PC-9 (cell line): ENCODE measurements at places on chromosomes 4 and X.

- no peak for DNase-seq
These were observed at the start of gene SLC34A2 for GRCh38 chr4:25654971-25655963. Gene SLC34A2, plus strand, starts transcription at chr4:25655851. Its CDS starts 6,650 bp downstream, at chr4:25662501.

GRCh38 chr4:38292529-38292928, 332.3 kb downstream of the PTTG2 start:
- no peak for DNase-seq

- DNase-seq, result no peak
These were observed 21.8 kb downstream of the ANK2 start for GRCh38 chr4:113071274-113071673.

DNA sequence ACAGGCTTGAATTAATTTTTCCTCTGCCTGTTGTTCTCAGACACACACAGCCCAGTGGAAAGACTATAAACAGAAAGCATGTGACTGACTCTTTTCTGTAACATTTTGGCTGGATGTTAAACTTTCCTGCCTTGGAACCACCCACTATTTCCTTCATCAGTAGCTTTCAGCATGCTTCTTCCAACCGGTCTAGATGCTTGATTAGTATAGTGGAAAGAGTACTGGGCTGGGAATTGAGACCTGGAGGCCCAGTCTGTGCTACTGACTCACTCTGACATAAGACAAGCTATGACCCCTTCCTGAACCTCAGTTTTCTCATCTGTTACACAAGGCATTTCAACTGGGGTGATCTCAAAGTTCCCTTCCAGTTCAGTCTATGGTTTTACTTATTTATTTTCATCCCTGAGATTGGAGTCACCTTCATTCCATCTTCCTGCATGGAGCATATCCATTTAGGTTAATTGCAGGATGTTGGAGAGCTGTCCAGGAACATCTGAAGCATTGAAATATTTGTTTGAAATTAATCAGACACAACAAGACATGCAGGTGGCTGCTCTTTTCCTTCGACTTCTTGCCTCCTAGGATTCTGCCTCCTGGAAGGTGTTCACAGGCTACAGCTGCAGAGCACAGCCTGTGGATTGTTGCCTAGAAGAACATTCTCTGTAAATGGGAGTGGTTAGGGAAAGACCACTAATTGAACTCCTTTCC, 173.4 kb downstream of the RTL9 start:
- no peak for DNase-seq

- no peak for DNase-seq
These were observed 995.7 kb upstream of the PRKX start for GRCh38 chrX:4708970-4709760.

- no peak for DNase-seq
These were observed 116.6 kb downstream of the IRF2 start for GRCh38 chr4:184357772-184358171.

DNA sequence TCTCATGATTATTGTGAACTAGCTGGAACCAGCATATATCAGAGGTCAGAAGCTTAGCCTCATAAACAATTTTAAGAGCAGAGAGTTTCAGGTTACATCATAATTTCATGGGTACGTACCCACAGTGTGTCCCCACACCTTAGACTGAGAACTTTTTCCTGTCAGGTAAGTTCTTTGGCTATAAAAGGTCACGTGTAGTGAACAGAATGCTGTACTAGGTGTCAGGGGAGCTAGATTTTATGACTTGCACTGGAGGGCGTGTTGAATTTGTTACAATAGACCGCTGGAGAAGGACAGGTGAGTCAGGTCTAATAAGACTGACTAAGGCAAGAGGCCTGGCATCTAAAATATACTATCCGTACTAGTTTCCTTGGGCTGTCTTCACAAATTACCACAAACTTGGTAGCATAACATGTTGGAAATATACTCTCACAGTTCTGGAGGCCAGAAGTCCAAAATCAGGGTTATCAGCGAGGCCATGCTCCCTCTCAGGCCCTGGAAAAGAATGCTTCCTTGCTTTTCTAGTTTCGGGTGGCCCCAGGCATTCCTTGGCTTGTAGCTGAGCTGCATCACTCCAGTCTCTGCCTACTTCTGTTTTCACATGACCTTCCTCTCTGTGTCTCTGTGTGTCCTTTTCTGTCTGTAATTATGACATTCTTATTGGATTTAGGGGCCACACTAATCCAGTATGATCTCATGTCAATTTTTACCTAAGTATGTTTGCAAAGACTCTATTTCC, 512.0 kb upstream of the NR3C2 start:
- peak; percentile 20 for DNase-seq

DNA sequence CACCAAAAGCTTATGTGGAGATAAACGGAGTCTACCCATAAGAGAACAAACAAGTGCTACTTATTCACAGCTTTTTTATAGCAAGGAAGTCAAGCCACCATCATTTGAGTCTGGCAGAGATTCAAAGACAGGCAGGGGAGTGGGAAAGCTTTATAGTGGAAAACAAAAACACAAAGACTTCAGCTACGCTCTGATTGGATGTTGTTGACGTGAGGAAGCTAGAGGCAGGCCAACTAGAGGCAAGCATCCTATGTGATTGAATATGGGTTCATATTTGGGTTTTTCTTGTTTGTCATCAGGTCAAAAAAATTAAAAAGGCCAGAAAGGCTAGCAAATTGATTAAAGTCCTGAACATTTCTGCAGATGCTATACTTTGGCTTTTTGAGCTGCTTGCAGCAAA, 719 bp upstream of the TCEAL4 start:
- DNase-seq, result no peak

DNA sequence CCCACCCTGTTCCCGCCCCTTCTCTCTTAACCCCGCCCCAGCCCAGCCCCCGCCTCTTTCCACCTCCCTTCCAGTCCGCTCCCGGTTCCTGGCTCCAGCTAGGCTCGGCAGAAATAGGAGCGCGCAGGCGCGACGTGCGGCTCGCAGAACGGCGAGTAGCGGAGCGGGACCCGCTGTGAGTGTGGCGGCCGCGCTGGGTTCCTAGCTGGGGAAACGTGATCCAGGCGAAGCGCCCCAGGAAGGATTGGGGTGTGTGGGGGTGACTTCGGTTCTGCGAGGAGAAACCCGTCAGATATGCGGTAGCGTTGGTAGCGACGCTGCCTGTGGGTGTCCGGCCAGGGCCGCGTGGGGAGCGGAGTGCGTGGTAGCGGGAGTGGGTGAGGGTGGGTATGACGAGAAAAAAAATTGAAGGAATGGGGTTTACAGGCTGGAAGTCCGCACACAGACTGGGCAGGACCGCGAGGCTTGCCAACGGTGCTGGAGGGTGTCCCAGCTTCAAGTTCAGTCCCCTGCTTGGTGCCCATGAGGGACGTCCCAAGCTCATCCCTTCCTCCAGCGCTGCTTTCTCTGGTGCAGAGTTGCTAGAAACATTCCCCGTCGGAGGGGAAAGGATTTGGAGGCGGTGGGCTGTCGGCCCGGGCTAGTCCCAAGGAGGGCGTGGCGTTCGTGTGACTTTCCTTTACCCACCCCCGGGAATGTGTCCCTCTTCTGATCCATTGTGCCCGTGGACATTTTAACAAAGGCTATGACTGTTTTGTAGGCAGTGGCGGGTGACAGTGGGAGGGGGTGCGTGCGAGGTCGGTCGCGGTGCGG, at the start of gene PRRG1:
TSS of gene PRRG1 (plus strand) at position 144 of the 813 bp plus-strand sequence. CDS start 56,886 bp downstream, outside the sequence.
- DNase-seq, result peak; percentile 83

DNA sequence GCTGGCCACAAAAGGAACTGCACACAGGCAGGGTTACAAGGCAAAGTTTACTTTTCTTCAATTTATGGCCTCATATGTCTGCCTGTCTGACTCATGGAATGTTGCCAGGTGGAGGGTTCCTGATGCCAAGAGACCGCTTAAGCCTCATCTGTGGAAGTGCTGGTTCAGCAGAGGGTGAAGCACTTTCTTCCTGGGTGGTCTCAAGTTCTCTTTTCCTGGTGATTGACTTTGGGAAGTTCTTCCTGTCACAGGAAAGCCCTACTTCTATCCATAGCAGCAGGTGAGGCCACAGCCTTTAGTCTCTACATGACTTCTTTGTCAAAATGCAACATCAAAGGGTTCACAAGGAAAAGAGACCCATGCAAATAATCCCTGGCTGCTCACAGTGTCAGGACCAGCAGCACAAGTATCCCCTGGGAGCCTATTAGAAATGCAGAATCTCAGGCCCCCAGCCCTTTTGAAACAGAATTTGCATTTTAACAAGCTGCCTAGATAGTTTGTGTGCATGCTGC, 81.4 kb upstream of the IGFBP7 start:
- no peak for DNase-seq

- DNase-seq, result no peak
These were observed 13.0 kb upstream of the DAPP1 start for GRCh38 chr4:99803566-99804101.

DNA sequence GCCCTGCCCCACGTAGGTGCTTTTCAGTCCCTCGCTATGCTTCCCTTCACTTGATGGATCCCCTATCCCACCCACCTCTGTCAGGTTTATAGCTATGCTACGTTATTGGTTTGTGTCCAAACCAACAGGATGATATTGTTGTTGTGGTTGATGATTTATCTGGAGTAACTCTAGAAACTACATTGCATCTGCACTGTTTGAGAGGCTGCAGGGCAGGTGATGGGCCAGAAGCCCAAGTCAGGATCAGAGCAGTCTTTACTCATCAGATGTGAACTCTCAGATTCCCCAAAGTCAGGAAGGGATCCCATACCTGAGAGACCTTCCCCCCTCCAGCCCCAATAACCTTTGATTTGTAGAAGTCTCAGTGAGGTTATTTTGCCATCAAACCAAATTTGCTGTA, 34.7 kb downstream of the ARX start:
- no peak for DNase-seq

- DNase-seq, result no peak
These were observed 900 bp downstream of the CTAG2 start for GRCh38 chrX:154652311-154653047.

GRCh38 chrX:129818123-129818522, 25.6 kb downstream of the ZDHHC9 start:
- no peak for DNase-seq

DNA sequence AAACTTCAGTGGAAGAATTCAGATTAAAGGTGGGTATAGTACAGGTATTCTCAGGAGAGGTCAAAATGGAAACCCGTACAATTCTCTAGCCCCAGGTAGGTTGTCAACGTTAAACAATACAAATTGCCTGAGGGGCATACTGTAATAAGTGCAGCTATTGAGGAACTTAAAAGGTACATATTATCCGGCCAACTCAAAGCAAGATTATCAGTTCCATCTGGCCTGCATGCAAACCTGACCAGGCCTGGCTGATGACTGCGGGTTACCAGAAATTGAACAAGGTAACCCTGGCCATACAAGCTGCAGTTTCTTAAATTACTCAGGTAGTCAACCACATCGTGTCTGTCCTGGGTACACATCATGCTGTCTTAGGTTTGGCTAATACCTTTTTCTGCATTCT, 12.3 kb upstream of the ZNF630 start:
- no peak for DNase-seq

DNA sequence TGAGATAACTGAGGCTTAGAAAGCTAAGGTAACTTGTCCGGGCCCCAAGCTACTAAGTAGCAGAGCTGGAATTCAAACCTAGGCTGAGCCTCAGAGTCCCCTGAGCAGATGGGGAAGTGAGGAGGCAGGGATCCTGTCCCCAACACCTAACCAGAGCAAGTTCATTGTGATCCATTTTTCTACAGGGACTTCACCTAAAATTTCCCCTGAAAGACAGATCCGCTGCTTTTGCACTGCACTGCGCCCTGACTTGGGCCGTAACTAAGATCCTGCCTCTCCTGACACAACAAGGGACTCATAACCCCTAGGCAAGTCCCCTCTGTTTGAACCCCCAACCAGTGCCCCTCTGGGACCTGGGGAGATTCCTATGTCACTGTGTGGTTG, 25.6 kb upstream of the MTM1 start:
- no peak for DNase-seq

- DNase-seq, result no peak
These were observed 1.5 kb downstream of the COX18 start for GRCh38 chr4:73067971-73068394.

- DNase-seq, result no peak
These were observed 89.1 kb downstream of the PCDH18 start for GRCh38 chr4:137443031-137443800.

DNA sequence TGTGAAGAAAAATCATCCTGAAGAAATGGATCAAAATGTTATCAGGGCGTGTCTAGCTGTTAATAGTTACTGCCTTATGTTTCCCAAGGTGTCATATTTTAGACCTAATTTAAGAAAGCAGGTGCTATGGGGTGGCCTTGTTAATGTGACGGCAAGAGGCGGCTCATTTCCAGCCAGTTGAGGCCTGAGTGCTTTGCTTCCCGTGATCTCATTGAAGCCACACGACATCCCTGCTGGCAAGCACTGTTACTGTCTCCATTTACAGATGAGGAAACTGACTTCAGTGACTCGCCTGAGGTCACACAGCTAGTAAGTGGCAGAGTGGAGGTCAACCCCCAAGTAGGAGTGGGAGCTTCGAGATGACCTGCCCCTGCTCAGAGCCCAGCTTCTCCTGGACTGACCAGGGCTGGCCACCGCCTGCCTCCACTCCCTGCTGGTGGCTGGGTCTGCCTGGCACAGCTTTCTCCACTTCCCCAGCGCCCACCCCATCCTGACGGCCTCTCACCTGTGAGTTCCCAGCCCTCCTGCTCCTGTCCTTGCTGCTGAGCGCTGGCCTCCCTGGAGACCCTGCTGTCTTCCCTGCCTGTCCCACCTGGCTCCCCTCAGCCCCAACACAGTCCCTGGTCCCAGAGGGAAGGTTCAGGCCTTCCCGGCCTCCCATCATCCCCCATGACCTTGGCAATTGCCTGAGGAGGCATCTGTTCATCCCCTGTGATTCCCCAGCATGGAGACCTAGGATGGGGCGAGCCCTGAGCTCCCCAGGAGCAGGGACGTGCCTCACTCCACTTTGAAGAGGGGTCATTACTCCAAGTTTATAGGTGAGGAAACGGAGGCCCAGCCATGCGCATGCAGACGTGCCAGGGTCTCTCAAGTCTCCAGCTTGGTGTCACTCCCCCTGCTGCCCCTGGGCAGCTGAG, 47.7 kb upstream of the SORCS2 start:
- no peak for DNase-seq

DNA sequence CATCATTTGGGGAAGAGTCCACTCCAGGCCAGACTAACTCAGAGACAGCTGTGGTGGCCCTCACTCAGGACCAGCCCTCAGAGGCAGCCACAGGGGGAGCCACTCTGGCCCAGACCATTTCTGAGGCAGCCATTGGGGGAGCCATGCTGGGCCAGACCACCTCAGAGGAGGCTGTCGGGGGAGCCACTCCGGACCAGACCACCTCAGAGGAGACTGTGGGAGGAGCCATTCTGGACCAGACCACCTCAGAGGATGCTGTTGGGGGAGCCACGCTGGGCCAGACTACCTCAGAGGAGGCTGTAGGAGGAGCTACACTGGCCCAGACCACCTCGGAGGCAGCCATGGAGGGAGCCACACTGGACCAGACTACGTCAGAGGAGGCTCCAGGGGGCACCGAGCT, 3.3 kb upstream of the ERAS start:
- no peak for DNase-seq

DNA sequence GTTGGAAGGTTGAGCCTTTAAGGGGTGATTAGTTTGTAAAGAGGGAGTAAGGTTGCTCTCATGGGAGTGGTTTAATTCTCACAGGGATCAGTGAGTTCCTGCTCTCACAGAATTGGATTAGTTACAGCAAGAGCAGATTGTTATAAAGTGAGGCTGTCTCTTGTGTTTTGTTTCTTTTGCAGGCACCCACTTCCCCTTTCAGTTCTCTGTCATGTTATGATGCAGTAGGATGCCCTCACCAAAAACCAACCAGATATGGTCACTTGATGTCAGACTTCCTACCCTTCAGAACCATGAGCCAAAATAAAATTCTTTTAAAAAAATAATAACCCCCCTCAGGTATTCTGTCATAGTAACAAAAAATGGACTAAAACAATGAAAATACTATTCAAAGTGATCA, 19.9 kb upstream of the IGSF1 start:
- no peak for DNase-seq

- DNase-seq, result no peak
These were observed 8.2 kb downstream of the GRPEL1 start for GRCh38 chr4:7059662-7060061.
